ENCODE measurements at places on chromosomes 4 and X. TPM values are rescaled to one million over a fixed set of nuclear protein-coding genes. Genes with fewer than 3 reads are reported as not detected.
A peak's percentile ranks its signal among the peaks of the same experiment; 100 is the strongest.

DNA sequence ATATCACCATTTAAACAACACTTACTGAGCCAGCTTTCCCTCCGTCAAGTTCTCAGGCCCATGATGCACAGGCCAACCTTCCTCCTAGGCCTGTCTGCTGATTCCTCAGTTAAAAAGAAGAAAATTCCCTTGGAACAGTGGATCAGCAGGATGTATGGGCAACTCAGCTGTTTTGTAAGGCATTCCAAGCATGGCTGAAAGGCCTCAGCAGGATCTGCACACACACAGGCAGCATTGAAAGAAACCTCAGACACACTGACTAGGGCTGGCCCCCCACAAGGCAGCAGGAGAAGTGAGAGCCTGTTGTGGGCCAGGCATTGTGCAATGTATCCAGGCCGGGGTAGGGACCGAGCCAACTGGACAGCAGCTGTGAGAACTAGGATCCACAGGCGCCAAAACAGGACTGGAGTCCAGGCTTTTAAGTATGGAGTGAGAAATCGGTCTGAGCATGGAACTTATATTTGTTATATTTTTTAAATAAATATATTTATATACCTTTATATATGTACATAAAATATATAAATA is 171.4 kb downstream of the NWD2 start:
- no peak for DNase-seq

RS1 gene
- polyA plus RNA-seq, result not detected

GRCh38 chrX:110338935-110339334 is 19.7 kb upstream of the RTL9 start:
- DNase-seq, result no peak

DNA sequence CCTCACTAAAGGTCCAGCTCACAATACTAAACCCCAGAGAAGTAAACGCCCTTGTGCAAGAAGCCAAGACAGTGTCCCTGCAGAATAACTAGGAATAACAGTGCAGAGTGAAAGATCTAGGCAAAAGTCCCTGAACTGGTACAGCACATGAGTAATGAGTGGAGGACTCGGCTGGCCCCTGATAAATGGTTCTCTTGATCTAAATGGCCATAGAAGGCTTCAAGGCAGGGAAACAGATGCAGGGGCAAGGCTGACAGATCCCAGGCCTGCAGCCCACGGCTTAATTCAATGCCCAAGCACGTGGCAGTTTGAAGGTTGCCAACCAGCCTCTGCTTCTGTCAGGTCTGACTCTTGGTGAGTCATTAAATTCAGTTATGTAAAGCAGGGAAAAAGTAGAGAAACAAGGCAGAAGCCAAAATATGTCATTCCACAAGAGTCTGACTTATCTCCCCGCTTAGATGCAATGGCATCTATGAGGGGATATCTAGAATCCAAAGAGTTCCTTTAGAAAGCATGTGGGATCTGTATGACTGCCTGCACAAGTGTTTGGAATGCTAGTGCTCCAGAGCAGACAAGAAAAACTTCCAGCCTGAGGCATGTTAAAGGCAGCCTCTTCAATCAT is 121.3 kb downstream of the PRDM5 start:
- DNase-seq, result peak; percentile 78

GRCh38 chrX:105634180-105634579 is 188.2 kb upstream of the NRK start:
- no peak for DNase-seq

- DNase-seq, result no peak
Observed at GRCh38 chr4:81723019-81723884, 251.5 kb upstream of the RASGEF1B start.

PNMA3 gene
- polyA plus RNA-seq, result not detected

- DNase-seq, result no peak
Observed at GRCh38 chr4:106715825-106716224, 320.3 kb downstream of the DKK2 start.

AMTN gene
- polyA plus RNA-seq, result not detected

DNA sequence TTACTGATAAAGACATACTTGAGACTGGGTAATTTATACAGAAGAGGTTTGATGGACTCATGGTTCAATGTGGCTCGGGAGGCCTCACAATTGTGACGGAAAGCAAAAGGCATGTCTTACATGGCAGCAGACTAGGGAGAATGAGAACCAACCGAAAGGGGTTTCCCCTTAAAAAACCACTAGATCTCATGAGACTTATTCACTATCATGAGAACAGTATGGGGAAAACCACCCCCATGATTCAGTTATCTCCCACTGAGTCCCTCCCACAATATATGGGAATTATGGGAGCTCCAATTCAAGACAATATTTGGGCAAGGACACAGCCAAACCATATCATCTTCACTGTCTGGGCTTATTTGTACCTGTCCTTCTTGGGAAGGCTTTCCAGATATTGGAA is 22.8 kb upstream of the MUC7 start:
- DNase-seq, result no peak

DNA sequence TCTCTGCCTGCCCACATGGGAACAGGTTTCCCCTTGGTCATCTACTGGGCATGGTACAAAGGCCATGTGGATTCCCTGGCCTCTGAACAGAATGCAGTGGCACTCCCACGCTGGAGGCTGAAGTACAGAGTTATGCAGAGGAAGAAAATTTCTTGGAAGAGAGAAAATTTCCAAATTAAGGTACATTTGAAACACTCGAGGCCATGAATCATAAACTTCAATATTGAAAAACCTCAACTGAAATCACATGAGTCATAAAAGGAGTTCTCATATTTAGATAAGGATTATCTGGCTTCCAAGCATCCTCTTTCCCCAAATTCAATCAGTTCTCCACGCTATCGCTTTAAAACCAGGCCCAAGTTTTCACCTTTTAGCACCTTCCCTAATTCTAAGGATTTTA is 28.1 kb upstream of the TXK start:
- peak; percentile 35 for DNase-seq

GRCh38 chr4:73421708-73422457 is 14.1 kb upstream of the AFP start:
- DNase-seq, result no peak

ZNF630 gene
- polyA plus RNA-seq, result 0.24 TPM

DNA sequence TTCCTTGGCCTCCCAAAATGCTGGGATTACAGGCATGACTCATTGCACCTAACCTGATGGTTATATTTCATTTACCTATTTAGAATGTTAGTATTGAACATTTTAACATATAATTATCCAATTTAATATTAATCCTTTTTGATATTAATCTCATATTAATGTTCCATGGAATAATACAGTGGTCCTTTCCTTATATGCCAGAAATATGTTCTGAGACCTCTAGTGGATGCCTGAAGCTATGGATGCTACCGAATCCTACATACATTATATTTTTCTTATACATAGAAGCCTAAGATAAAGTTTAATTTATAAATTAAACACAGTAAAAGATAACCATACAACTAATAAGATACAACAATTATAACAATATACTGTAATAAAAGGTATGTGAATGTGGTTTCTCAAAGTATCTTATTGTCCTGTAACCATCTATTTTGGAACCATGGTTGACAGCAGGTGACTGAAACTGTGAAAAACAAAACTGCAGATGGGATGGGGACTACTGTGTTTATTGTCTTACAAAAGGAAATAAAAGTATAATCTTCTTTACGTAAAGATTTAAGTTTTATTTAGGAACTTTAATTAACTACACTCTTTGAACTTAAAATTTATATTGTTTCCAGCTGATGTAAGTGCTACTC is 431.4 kb downstream of the GRID2 start:
- no peak for DNase-seq

PHOX2B gene
- not detected for polyA plus RNA-seq

COX7B2 gene
- not detected for polyA plus RNA-seq

DNA sequence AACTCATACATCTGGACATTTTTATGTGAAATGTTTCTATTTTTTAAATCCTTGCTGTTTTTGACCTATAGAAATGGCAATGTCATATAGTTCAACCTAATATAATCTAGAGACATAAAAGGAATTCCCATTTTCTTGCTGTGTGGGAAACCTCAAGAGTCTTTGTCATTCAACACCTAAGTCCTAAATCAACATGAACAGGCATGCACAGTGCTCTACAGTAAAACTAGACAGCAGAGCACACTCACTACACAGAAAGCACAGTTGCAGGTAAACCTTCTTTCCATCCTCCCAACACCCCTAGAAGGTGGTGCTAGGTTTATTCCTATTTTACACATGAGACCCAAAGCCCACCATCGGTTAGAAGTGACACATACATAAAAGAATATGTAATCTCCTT is 79.1 kb upstream of the C1QTNF7 start:
- DNase-seq, result no peak

GRCh38 chrX:129227366-129227765 is 295.9 kb downstream of the SMARCA1 start:
- no peak for DNase-seq

DNA sequence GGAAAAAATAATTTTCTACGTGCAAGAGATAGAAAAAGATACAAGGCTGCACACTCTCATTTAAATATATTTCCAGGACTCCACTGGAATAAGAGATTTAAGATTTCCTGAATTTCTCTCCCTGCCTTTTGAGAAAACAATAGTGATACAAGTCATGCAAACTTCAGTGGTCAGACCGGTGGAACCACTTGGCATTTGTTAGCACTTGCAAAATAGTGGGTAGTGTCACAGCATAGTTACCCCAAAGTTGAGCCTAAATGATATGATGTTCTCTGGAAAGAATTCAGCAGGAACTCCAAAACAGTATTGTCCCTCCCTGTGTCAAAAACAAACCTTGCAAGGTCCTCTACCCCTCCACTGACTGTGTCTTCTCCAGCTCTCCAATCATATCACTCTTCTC is 102.3 kb downstream of the ANKRD50 start:
- DNase-seq, result no peak

- DNase-seq, result no peak
Observed at GRCh38 chr4:2296631-2297601, 35.0 kb upstream of the MXD4 start.

CLDN2 gene
- 0.03 TPM for polyA plus RNA-seq

GRCh38 chr4:78056265-78057129 is 626 bp upstream of the FRAS1 start:
- peak; percentile 24 for DNase-seq

GRCh38 chr4:135732448-135732847 is 1530.9 kb upstream of the PABPC4L start:
- no peak for DNase-seq

STK32B gene
- 5.5 TPM for polyA plus RNA-seq

GRCh38 chr4:94827481-94828110 is 69.8 kb downstream of the BMPR1B start:
- peak; percentile 92 for DNase-seq

DNA sequence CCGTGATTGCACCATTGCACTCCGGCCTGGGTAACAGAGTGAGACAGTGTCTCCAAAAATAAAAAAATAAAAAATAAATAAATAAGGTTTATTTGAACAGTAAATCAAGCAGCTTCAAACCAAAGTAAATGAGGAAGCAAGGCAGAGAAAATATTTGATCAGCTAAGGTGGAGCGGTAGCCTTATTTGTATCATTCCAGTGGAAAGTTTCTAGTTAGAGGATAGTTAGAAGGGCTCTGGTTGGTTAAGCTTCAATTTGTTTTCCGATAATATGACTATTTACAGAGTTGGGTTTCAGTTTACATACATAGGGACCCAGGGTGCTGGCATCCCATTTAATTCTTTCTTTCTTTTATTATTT is 21.8 kb upstream of the OPHN1 start:
- DNase-seq, result no peak

- DNase-seq, result no peak
Observed at GRCh38 chr4:153034681-153035080, 98.6 kb downstream of the FHDC1 start.

HTATSF1 gene
- 4.9 TPM for polyA plus RNA-seq

GRCh38 chr4:183261953-183262775 is 57.9 kb downstream of the CLDN22 start:
- peak; percentile 80 for DNase-seq

PASD1 gene
- polyA plus RNA-seq, result not detected

Measured in IMR-90 (cell line).